Panc1 (cell line): ENCODE measurements at places on chromosomes 1 and 21.

DNA sequence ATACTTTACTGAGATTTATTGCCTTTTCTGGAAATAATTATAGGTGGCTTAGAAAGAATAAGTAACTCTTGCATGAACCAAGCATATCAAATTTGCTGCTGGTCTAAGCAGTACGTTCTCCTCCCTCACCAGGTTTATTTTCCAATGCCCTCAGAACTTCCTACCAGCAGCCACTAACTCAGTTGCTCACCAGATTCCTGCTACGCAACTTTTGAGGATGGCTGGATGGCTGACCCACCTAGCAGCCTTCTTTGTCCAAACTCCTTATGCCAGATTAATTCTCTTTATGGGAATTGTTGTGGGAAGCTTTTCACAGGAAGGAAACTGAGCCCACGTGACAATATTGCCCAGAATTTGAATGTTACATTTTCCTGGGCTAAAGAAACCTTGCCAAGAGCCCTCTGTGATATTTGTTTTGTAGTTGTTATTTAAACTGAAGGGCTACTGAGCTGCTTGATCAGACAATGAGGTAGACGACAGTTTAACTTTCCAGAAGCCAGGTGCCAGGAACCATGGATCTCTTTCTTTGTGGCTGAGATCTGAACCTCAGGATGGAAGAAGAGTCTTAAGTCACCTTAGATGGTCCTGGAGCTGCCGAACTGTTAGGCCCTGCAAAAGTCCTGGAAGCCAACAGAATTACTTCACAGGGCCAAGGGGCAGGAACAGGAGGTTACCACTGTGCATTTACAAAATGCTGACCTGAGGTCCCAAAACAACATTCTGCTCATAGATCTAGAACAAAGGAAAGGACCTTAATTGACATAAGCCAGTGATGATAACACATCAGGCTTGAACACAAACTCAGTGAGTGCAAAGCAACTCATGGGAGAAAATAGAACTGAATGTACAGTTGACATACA, 85.5 kb upstream of the ATP1A1 start:
- DNase-seq = no peak

DNA sequence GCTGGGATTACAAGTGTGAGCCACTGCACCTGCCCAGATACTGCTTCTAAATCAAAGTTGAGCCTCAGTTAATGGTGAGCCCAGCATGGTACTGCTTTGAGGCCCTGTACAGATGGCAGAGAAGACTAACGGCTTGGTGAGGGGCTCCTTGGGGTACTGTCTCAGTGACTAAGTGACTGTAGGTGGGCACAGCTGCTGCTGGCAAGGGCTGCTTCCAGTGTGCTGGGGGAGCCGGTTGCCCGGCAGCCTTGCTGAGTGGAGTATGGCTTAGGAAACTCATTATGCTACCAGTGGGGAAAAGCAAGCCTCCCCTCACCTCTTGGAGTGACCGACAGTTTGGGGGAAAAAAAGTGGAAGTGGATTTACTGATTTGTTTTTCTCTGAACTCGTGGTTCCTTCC, 23.6 kb upstream of the ARHGEF10L start:
- no peak for DNase-seq

- no peak for DNase-seq
Observed at GRCh38 chr1:235018720-235019444, 109.8 kb downstream of the TOMM20 start.

GRCh38 chr1:20178634-20179370, 7.1 kb upstream of the UBXN10 start:
- no peak for DNase-seq

GRCh38 chr1:222104694-222105392, 363.0 kb upstream of the DUSP10 start:
- no peak for DNase-seq

- no peak for DNase-seq
Observed at GRCh38 chr1:228836427-228836826, 101.1 kb downstream of the RHOU start.

DNA sequence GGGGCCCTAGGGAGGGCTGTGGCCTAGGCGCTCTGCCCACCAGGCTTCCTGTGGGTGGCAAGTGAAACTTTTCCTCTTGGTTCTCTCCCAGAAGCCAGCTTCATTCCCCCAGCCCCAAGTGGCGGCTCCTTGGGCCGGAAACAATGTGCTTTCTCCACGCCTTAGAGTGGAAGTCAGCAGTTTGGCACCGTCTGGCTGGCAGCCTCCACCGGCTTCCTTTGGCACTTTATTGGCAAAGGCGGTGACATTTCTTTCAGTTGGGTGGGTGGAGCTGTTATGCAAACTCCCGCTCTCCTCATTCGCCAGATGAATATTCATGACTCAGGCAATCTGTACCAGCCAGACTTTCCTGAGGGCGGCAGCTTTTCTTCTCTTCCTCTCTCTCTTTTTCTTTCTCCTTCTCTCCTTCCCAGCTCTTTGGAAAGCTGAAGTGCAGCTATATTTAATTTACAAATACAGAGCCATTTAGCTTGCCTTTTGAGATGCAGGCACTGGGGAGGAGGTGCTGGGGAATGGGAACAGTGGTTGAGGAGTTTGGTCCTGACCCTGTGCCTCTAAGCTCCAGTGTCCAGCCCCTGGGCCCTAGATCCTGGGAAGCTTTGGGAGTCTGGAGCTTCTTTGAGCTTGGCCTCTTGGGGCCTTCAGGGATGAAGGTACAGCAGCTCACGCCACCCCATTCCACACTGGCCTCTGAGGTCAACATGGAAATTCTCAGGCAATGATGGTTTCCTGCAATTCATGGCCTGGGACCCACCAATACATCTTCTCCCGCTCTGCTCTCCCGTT, 67.8 kb upstream of the POU3F1 start:
- no peak for DNase-seq

DNA sequence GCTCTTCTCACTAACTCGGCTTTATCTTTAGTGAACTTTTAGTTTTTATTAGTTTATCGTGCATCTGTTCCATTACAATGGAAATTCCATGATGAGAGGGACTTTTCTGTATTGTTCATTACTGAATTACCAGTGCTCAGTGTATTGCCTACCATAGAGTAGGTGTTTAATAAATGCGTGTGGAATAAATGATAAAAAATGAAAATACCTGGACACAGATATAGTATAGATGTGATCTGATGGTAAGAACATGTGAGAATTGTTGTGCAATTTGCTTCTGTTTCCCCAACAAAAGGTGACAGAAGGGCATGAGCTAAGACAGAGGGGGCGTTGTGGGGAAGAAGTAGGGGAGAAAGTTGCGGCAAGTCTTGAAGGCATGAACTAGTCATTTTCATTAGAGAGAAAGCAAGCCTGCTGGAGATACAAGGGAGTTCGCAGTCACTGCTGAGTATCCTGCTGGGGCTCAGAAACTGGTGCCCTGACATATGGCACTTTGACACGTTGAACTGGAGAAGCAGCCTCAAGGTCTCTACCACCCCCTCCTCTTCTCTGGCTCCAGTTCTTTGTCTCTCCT, 5.6 kb upstream of the COG2 start:
- DNase-seq = no peak

- no peak for DNase-seq
Observed at GRCh38 chr1:196501760-196502428, 106.3 kb downstream of the KCNT2 start.

DNA sequence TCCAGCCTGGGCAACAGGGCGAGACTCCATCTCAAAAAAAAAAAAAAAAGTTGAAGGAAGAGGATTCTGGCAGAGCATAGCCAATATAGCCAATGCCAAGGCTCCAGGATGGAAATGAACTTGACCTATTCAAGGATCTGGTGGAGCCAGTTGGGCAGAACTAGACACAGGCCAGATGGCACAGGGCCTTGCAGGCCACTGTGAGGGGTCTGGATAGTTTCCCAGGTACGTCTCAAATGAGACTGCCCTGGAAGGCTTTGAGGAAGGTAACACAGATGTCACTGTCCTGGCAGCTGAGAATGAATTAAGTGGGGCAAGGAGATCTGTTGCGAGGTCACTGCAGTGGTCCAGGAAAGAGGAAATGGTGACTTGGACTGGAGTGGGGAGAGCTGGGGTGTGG, 12.0 kb upstream of the ARHGEF19 start:
- no peak for DNase-seq

DNA sequence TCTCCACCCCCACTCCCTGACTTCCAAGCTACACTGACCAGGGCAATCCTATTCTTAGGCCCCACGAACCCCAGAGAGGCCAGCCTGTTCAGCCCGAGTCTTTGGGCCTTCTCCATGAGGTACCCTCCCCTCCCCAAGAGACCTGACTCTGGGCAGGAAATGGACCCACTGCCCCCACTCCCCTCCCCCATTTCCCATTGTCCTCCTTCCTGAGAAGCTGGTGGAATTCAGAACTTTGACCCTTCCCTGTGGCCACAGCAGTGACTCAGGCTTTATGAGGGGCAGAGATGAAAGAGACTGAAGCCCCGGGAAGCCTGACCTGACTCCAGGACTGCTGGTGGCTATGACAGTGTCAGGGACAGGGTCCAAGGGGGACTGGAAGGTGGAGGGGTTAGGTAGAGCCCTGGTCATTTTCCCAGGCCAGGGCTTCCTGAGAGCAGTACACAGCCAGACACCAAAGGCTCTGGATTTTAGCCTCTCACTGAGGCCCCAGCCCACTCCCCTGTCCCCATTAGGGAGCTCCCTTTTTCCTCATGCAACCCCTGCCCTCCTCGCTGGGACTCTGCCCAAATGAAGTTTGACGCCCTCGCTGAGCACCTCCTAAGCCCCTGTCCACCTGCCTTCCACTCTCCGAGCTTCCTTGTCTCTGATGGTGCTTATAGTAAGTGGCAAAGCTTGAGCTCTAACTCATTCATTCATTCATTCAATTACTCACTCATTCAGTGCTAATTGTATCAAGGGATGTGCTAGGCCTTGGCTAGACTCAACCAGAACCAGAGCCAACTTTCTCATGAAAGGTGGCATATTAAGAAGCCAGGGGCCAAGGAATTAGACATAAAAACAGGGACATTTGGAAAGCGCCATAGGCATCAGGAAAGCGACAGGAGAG, 3.0 kb downstream of the CRYBG2 start:
- DNase-seq = no peak

DNA sequence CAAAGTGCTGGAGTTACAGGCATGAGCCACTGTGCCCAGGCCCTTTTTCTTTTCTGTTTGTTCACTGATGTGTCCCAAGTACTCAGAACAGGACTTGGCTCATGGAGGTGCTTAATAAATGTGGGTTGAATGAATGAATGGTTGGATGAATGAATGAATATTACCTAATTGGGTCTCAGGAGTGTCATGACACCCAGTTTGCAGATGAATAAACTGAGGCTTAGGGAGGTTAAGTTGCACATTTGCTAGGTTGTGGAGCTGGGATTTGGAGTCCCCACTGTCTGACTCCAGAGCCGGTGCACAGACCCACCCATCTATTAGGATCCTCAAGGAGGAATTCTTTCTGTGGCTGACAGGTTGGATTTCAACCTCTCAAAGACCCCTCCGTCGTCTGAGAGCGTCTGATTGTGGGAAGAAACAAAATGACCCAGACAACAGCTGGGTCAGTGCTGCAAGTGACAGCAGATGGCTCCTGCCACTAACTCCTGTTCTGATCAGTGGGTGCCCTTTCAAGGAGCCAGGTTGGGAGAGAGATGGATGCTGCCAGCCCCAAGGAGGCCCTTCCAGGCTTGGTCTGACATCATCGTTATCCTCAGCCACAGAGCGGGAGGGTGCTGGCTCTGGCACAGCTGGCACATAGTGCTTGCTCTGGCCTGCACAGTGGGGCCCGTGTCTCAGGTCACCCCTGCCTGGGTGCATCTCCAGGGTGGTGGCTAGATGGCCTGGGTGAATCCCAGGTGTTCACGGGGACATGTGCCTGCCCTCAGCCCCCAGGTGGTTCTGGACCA, 24.2 kb downstream of the ARHGEF10L start:
- DNase-seq = no peak

GRCh38 chr1:89821322-89822108, 683 bp downstream of the LRRC8D start:
- DNase-seq = no peak

DNA sequence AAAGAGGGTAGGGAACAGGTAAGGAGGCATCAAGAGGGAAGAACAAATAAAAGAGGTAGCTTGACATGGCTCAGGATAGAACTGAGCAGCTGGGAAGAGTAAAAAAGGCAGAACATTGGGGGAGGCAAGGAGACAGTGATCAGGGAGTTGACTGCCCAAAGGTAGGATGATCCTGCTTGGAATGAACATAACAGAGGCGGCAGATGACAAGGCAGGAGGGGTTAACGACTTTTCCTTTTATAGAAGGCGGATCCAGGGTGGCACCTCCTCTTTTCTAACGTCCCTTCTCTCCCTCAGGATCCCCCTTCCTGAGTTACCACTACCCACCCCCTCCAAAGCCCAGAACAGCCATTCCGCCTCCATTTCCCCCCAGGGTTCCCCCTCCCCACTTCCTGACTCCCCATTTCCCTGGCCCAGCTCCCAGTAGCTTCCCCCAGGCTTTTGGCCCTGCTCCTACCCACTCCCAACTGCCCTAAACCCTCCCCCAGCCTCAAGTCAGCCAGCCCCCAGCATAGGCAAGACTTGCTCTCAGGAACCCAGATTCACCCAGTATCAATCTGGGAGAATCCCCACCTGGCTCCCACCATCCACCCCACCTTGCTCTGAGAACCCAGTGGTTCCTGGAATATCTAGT, 769 bp upstream of the ADAMTS4 start:
- DNase-seq = no peak

- no peak for DNase-seq
Observed at GRCh38 chr1:145935708-145936107, 8.4 kb upstream of the RBM8A start.

DNA sequence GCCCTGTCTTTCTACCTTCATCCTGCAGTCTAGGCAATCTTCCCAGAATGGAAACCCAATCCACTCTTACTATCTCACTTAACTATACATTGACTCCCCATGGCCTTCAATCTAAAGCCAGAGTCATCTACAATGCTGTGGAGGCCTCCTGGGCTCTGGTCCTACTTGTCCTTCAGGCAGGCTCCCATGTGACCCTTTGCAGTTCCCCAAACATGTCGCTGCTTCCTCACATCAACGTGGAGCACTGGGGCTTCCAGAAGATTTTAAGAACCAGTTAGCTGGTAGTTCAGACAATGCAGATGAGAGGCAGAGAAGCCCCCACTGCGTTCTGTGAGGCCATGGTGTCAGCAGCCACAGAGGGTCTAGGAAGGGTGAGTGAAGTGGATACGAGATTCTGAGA, 18.6 kb downstream of the LYPD8 start:
- DNase-seq = no peak

DNA sequence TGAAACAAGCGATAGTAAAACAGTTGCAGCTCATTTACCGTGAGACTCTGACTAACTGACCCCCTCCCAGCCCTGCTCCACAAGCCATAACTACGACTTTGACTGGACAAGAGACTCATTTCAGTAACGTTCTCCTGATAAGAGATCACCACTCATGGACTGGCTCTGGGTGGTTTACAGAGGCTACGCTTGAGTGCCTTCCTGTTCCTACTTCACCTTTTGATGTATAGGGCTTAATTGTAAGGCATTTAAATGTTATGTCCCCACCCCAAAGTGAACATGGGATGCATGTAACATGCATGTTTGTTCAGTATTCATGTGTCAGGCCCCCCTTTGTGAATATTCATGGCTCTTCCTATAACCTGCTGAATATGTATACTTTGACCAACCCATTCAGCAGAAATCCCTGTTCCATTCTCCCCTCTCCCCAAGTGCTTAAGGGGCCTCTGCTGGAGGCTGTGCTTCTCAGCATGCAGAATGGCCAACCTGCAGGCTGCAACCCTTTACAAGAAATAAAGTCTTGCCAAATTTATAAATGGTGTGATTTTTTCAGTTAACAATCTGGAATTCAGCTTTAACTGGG, 50.7 kb upstream of the SPOCD1 start:
- DNase-seq = no peak

- DNase-seq = no peak
Observed at GRCh38 chr1:10591010-10591409, 116.3 kb downstream of the PEX14 start.
